Activated effector memory CD4-positive, alpha-beta T cell treated with anti-CD3 and anti-CD28 coated beads, Interleukin-2, amount 50 U/mL, for 16 hours (primary cell): ENCODE measurements at places on chromosomes 4 and X.

DNA sequence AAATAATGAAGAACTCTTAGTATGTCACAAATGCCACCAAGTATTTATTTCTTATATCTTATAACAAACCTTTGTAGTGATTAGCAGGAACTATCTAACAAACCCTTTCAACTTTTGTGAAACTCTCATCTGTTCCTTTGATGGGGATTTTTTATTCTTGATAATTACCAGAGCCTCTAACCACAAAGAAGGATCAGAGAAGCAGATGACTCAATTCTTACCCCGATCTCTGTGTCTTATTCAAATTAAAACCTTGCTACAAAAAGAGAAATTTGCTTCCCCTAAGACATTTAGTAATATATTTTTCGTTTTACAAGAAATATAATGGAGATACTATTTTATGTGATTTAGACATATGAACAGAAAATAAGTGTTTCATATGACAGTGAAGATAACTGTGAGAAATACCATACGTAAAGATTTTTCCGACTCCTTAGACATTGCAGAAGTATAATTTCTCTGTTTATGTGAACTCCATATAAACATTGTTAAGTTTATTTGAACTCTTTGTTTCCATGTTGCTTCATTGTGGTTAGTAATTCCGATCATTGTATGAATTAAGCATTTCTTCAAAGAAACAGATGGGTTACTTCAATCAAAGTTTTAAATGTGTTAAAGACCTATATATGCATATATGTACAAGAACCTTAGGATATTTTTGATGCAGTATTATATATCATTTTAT lies 205.4 kb downstream of the CFAP299 start:
- DNase-seq, result no peak

- DNase-seq, result no peak
Measured at GRCh38 chr4:153655928-153656327, 28.2 kb upstream of the TLR2 start.

DNA sequence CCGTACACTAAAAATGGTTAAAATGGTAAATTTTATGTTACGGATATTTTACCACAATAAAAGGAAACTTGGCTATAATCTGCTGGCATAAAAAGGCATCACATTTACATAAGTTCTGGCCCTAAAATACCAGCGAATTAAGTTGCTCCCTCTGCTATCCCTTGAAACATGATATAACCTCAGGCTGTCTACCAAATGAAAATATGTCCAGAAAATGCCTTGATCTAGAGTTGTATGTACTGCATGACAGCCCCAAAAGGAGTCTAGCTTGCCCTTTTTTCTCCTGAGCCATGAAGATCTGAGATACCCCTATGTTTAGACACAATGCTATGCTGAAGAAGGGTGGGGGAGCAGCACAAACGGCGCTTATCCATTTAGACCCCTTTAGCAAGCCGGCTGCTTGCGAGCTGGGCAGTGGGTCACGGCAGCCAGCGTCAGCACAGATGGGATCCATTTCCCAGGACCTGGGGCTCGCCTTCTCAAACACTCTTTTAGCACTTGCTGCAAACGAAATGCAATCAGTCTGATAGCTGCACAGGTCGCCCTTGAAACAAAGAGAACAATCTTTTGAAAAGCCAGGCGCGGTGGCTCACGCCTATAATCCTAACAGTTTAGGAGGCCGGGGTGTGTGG lies 77.0 kb downstream of the AFAP1 start:
- DNase-seq, result no peak

- DNase-seq, result peak; percentile 66
Measured at GRCh38 chrX:39688576-39689375, 409.0 kb downstream of the BCOR start.

DNA sequence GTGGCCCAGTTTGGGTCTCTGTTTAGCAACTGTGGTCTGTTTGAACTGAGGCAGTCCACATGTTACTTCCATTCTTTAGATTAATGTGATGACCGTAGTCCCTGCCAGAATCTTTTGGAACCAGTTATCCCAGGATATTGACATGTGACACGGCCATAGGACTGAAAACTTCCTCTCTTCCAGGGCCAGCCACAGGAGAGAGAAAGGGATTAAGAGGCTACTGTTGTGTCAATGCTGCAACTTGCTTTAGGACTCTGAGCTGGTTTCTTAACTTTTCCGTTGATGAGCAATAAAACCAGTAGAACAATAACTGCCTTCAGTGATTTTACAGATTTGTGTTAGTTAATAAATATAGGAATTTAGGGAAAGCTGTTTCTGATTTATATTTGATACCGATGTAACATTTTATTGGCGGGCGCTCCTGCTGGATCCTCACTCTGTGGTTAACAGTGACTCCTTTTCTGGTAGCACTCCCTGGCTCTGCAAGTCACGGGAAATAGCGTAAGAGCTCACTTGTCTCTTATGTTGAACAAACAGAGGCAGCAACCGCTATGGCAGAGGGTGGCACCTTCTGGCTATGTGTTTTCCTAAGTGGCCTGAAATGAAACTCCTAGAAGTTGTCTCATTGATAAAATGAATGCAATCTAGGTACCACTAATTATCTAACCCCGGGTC lies 2.5 kb downstream of the TENM3 start:
- DNase-seq, result no peak

- DNase-seq, result no peak
Measured at GRCh38 chrX:72382202-72382595, 76.5 kb upstream of the CITED1 start.

GRCh38 chr4:120549011-120549570 lies 373.4 kb downstream of the PRDM5 start:
- no peak for DNase-seq

DNA sequence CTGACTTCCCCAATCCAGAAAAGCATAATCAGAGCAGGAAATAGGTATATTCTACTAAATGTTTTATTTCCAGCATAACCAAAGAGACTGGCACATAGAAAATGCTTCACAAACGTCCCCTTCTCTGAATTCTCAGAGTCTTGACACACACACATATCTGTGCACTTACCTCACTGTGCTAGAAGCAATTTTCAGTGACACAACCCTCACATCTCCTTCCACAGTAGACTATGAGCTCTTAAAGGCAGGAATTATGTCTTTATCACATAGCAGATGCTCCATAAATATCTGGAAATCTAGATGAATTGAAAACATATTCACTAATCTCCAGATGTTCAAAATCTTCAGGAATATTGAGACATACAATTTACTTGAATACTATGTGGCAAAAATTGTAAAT lies 5.9 kb downstream of the SOWAHB start:
- no peak for DNase-seq

GRCh38 chrX:30971774-30972603 lies 82.9 kb upstream of the TAB3 start:
- peak; percentile 64 for DNase-seq

GRCh38 chrX:72387247-72387646 lies 81.5 kb upstream of the CITED1 start:
- DNase-seq, result no peak

DNA sequence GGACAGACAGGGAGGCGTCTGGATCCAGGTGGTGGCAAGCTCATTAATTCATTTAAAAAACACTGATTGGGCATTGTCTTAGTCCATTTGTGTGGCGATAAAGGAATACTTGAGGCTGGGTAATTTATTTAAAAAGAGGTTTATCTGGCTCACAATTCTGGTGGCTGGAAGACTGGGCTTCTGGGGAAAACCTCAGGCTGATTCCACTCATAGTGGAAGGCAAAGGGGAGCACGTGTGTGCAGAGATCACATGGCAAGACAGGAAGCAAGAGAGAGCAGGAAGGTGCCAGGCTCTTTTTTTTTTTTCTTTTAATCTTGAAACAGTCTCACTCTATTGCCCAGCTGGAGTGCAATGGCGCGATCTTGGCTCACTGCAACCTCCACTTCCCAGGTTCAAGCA lies 100.2 kb upstream of the METTL14 start:
- no peak for DNase-seq

- DNase-seq, result no peak
Measured at GRCh38 chr4:126023896-126024295, 709.1 kb downstream of the FAT4 start.

- no peak for DNase-seq
Measured at GRCh38 chrX:124518885-124519284, 172.5 kb downstream of the SH2D1A start.

DNA sequence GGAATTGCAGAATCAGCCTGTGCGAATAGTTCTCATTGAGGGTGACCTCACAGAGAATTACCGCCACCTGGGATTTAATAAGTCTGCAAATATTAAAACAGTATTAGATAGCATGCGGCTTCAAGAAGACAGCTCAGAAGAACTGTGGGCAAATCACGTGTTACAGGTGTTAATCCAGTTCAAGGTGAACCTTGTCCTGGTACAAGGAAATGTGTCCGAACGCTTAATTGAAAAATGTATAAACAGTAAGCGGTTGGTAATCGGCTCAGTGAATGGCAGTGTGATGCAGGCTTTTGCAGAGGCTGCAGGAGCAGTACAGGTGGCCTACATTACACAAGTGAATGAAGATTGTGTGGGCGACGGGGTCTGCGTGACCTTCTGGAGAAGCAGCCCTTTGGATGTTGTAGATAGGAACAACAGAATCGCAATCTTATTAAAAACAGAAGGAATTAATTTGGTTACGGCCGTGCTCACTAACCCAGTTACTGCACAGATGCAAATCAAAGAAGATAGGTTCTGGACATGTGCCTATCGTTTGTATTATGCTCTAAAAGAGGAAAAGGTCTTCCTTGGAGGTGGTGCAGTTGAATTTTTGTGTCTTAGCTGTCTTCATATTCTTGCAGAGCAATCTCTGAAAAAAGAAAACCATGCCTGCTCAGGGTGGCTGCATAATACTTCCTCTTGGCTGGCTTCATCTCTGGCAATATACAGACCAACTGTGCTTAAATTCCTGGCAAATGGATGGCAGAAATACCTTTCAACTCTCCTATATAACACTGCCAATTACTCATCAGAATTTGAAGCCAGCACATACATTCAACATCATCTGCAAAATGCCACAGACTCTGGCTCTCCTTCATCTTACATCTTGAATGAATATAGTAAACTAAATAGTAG lies 10.7 kb downstream of the BBS12 start:
- DNase-seq, result no peak

GRCh38 chr4:56181140-56181953 lies 205.9 kb downstream of the AASDH start:
- DNase-seq, result no peak

DNA sequence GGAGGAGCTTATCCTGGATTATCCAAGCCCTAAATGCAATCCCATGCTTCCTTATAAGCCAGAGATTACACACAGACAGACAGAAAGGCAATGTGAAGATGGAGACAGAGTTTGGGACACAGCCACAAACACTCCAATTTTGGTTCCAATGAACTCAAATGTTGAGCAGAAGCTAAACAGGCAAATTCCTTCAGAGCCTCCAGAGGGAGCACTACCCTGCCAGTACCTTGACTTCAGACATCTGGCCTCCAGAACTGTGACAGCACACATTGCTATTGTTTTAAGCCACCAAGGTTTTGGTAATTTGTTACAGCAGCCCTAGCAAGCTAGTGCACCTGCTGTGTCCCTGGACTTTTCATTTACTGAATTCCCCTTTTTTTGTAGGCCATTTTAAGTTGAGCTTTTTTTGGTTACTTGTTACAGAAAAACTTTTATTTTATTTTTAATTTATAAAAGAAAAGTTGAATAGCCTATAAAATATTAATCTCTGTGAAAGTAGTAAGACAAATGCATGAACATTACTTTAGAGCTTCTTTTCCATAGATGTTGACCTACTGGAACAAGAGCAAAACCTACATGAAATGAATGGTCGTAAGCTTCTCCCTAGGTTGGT lies 33.4 kb upstream of the SRD5A3 start:
- DNase-seq, result peak; percentile 68

GRCh38 chr4:150722908-150723362 lies 141.0 kb downstream of the MAB21L2 start:
- DNase-seq, result no peak

GRCh38 chr4:70754470-70754869 lies 32.7 kb downstream of the RUFY3 start:
- no peak for DNase-seq

DNA sequence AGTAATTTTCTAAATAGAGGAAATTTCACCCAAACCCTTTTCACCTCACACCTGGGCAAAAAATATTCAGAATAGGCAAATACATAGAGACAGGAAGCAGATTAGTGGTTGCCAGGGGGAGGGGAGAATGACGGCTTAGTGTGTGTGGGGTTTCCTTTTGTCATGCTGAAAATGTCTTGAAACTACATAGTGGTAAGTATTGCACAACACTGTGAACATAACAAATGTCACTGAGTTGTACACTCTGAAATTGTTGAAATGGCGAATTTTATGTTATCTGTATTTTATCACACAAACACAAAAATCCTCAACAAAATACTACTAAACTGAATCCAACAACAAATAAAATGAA lies 60.7 kb upstream of the PLAC1 start:
- DNase-seq, result no peak

GRCh38 chr4:6192245-6192644 lies 8.1 kb downstream of the JAKMIP1 start:
- no peak for DNase-seq

- no peak for DNase-seq
Measured at GRCh38 chr4:187552781-187553180, 442.8 kb upstream of the ZFP42 start.

- DNase-seq, result no peak
Measured at GRCh38 chr4:155433636-155434360, 57.0 kb upstream of the MAP9 start.

- DNase-seq, result no peak
Measured at GRCh38 chrX:960821-961220, 251.6 kb downstream of the CRLF2 start.

- DNase-seq, result no peak
Measured at GRCh38 chr4:56699537-56700105, 18.5 kb upstream of the HOPX start.

GRCh38 chrX:19750783-19751467 lies 136.5 kb downstream of the SH3KBP1 start:
- no peak for DNase-seq

GRCh38 chr4:141339966-141340365 lies 119.3 kb downstream of the ZNF330 start:
- DNase-seq, result no peak

GRCh38 chr4:10015140-10015753 lies 6.0 kb downstream of the SLC2A9 start:
- no peak for DNase-seq

GRCh38 chrX:120560405-120560841 lies 339 bp downstream of the CUL4B start:
- DNase-seq, result peak; percentile 77

DNA sequence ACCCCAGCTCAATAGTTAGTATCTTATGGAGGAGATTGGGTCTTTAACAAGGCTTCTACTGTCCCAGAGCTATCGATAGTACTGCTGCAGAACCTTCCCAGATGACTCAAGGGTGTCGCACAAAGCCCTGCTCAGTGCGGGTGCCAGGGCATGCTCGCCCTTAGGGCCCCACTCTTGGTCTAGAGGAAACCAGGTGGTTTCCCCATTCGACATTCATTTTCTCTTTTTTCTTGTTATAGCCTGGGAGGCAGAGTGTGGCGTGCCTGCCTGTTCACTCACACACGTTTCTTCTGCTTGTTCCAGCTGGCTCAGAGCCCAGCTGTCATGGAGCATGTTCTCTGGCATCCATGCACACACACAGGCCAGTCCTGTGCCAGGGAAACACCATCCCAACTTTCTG lies 144.5 kb downstream of the SMIM20 start:
- DNase-seq, result peak; percentile 81

DNA sequence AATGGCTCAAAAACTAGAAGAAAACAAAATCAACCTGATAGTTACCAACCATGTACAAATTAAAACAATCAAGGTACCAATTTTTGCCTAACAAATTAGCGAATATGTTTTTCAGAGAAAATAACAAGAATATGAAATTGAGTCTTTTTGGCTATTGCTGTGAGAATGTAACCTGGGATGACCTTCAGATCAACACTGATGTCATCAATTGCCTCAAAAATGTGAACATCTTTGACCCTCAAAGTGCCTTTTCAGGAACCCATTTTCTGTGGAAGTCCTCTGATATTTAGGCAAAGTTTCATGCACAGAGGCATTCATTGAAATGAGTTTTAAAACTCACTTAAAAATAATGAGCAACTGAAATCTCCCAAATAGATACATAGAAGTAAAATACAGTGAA lies 6.1 kb downstream of the RELL1 start:
- no peak for DNase-seq
